ENCODE measurements at places on chromosomes 2 and 18.

DNA sequence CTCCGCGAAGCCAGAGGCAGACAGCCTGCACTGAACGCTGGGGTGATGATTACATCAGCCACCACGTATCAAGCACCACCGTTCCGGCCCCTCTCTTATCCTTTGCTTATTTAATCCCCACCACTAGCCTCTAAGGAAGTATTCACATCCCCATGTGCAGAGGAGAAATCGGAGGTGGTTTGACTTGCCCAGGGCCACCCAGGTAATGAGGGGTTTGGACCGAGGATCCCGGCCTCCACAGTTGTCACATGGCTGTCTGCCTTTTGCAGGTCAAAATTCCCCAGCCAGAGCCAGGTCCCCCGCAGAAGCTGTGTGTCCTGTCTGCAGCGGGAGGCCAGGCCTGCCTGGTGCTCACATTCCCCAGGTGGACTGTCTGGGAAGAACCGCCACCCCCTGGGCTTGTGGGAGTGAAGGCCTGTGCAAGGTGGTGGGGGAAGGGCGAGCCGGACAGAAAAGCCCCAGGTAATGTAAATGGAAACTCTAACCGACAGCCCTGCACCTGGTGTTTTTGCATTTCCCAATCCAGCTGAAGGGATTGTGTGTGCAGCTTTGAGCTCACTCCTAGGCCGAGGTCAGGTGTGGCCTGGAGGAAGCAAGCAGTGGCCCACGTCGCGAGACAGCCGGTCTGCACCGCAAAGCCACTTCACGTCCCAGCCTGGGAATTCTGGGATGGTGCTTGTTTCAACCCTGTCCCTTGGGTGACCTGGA, 108.5 kb upstream of the ID2 start:
- no peak for DNase-seq

GRCh38 chr2:37838541-37839167, 86.4 kb upstream of the RMDN2 start:
- DNase-seq: no peak

DNA sequence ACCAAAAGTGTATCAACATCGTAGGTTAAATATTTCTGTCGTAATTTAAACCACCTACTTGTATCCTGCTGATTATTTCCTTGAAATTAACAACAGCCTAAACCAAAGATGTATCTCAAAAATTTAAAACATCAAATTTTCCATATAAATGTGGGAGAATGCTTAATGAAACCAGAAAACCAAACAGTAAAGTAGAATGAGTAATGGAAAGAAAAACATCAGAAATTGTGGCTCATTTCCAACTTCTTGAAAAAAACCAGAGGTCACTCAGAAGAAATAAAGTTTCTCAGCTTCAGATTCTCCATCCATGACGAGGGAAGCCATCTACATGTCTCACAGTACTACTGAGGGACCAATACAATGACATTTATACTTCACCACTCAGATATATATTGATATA, 296.5 kb downstream of the NOL4 start:
- no peak for DNase-seq

DNA sequence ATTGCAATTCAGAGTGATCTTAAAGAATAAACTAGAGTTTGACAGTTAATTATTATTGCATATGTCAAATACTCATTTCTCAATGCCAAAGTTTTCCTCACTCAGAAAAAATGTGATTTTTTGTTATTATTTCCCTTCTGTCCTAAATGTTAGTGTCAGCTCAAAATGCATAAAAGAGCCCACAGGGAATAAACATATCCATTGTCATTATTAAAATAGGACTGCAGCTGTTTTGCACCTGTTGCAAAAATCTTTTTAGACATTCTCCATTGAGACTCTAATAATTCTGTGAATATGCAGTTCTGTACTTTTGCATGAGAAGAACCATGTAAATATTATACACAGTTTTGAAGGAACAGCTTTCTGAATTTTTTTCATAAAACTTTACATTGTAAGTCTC, 540.0 kb upstream of the SLC39A10 start:
- DNase-seq: no peak

DNA sequence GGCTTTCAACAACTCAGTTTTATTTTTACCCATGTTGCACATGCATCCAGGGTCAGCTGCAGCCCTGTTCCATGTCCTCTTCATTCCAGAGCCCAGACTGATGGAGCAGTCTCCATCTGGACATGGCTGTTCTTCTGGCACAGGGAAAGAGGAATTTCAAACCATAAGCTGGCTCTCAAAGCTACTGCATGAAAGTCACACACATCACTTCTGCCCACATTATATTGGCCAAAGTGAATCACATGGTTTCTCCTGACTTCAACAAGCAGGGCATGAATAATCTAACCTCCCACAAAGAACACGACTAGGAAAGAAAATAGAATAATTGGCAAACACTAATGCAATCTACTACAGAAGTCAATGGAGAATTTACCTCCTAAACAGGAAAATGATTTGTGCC, 94.2 kb downstream of the FTCDNL1 start:
- no peak for DNase-seq

DNA sequence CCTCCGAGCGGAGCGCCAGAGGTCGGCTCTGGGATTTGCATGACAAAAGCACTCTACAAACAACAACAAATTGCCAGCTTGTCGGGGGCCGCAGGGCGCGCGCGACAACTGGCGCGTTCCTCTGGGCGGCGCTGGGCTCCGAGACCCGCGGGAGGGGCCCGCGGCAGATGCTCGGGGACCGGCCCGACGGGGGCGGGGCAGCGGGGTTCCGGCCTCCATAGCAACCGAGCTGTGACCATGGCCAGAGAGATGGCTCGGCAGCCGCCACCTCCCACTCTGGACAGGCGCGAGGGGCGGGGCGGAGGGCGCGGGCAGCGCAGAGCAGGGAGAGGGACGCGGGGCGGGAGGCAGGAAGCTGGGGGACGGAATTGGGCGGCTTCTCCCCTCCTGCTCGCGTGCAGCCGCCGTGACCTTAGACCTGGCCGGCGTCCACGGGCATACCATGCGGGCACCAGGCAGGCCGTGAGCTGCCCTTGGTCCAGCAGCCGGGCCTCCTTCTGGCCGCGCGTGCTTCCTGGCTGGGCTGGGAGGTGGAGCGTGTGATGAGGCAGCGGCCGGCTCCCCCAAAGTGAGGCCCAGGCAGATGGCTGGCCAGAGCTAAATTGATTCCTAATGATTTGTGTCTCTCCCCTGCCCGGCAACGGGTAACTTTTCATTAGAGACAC, 171.5 kb downstream of the CELF4 start:
- DNase-seq: peak; percentile 69

- DNase-seq: no peak
Measured at GRCh38 chr2:62112179-62112578, 83.7 kb upstream of the B3GNT2 start.

DNA sequence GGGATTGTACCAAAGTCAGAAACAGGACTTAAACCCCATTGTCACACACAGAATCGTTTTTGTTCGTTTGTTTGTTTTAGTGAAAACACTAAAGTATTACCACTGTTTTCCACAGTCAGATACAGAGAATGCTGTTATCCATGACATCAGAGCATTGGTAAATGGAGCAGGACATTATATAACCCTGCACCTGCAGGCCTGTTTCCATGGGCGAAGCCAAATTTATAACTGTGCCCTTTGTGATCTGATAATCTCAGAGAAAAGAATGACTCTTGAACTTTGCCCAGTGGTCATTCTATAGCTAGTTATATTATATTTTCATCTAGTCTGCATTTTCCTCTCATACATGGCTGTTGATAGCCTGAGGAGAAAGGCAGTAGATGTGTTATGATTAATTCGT, 217.6 kb downstream of the TMEM182 start:
- no peak for DNase-seq

DNA sequence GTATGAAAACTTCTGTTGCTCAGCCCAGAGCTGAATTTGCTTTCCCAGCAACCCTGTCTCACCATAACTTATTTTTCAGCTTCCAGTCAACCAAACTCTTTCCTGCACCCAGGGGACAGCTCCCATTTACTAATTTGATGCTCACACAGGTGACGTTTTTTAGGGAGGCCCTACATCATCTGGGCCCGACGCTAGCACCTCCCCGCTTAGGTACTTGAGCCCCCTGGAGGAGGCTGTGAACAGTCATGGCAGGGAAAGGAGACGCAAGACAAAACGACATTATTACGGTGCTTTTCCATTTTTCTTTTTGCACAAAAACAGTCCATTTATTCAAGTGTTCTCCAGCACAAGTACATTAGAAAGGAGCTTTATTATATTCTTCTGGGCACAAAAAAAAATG, 59.2 kb upstream of the POMC start:
- DNase-seq: no peak

GRCh38 chr2:191740759-191741158, 62.8 kb downstream of the NABP1 start:
- DNase-seq: no peak

- DNase-seq: no peak
Measured at GRCh38 chr2:225429717-225430116, 30.2 kb downstream of the NYAP2 start.

DNA sequence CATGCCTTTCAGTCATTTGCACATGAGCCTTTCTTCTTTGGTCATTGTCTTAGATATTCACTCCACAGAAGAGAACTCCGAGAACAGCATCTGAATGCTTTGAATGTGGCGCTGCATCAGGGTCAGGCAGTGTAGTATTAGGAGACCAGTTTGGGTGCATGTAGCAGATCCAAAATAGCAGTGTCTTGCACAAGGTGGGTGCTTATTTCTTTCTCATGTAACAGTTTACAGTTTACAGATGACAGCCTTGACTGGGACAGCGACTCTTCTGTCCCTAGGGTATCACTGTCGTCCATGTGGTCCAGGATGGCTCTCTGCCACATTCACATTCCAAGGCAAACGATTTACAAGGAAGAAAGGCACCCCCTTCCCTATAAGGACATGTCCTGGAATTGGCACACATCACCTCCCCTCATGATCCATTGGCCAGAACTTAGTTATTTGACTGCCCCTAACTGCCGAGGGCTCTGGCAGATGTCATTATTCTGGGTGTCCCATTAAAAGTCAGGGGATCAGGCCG, 101.0 kb downstream of the STPG4 start:
- no peak for DNase-seq

DNA sequence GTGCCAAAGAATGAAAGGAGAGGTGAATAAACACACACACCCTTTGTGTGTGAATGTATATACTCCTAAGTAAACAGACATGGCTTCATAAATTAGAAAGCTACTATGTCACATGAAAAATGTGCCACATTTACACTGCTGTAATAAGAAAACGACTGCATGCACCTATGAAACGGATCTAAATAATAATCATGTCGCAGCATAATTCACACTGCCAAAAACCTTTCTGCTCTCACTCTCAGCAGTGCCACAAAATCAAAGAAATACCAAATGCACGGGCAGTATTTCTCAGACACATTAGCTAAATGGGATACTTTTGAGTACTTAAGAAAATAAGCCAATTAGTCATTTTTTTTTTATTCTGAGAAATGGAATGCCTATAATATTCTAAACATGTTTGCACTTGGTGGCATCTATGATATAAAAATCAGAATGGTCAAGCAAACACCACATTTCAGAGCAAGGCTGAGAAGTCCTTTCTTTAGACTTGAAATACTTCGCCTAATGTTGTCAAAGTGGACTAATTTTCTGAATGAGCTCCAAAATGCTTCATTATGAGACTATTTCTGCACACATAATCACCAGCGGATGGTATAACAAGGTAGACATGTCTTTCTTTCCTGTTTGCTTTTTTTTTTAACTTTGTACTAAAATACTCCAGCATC, 6.6 kb downstream of the BCL11A start:
- DNase-seq: no peak

DNA sequence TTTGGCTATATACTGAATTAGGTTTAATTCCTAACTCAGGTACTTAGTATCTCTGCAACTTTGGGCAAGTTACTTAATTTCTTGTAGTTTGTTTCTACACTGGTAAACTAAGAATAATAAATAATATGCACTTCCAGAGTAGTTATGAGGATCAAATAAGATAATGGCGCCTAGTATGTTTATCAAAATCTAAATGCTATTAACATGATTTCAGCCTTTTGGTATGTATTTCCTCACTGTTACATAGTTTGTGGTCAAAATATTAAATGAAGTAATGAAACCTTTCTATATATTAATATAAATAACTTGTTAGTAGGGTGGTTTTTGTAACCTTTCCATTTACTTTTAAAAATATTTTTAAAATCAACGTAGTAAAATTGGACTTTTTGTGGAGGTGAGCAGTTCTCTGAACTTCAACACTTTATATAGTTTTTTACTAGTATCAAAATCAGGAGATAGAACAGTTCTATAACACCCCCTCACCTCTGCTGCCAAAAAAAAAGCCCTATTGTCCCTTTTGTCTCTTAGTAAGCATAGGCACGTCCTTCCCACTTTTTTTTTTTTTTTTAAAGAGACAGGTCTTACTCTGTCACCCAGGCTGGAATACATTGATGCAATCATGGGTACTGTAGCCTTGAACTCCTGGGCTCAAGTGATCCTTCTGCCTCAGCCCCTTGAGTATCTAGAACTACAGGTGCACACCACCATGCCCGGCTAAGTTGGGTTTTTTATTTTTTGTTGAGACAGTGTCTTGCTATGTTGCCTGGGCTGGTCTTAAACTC, 44.8 kb downstream of the RAB3GAP1 start:
- DNase-seq: no peak

DNA sequence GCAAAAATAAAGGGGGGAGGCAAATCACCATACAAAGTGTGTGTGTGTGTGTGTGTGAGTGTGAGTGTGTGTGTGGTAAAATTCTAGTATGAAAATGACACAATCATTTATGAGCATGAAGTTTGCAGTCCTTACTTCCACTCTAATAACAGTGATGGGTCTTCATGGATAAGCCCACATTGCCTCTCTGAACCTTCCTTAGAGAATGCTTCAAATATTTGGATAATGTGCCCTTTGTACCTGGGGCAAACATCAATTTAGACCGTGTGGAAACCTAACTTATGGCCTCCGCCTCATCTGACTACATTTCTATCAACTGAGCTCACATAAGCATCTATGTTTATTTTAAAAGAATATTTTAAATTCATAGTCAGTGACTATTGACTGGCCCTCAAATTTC, 3.7 kb downstream of the SCN9A start:
- DNase-seq: no peak

DNA sequence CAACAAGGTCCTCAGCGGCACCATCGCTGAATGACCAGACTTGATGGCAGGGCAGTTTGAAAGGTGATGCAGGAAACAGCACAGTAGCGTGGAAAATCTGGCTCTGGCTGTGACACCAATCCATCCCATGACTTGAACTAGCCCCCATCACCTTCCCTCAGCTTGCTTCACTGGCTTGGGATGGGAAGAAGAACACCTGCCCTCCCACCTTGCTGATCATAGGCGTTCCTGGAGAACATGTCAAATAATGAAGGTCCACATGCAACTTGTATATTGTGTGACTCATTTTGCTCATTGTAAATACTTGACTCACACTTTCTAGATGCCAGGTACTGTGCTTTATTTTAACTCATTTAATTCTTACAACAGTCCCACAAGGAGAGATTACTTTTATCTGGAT, 292.4 kb upstream of the SPRED2 start:
- DNase-seq: no peak

GRCh38 chr2:200360364-200360763, 53.9 kb downstream of the SPATS2L start:
- DNase-seq: no peak

- DNase-seq: no peak
Measured at GRCh38 chr2:102385522-102385921, 29.9 kb downstream of the IL18R1 start.
